MM.1S (cell line): ENCODE measurements at places on chromosomes 13 and 19.

GRCh38 chr13:100596516-100596915 lies 7.9 kb upstream of the GGACT start:
- no peak for DNase-seq

DNA sequence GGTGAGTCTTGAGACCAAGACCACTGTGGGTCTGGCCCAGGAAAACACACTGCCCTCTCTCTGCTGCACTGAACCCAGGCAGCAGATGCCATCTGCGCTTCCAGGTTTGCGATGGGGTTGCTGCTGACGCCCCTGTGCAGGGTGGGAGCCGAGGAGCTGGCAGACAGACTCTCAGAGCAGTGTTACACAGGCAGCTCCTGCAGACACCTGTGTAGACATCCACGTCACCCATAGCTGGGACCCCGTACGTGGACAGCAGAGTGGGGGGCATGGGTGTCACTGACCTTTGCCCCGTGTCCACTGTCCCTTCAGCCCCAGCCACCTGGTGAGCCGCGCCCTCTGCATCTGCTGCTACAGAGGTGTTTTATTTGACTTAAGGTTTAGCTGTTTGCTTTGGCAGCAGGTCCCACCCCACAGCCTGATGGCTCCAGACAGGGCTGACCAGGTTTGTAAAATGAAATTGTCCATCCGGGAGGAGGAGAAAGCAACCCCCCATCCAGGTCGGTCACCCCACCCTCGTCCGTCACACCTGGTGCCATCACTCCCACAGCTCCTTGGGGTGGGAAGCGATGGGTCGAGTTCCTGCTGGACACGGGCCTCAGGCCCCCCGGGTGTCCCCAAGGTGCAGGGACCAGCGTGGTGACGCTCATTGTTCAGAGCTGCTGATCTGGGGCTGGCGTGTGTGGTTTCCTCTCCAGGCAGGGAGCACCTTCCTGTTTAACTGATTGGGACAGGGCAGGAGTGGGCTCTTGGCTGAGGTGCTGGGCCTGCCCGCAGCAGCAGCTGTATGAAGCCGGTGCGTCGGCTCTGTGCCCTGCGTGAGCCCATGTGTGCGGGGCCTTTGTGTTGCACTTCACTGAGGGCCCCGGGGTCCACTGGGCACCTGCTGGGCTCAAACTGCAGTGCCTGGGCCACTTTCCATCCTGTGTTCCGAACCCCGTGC lies 28.4 kb downstream of the MCF2L start:
- DNase-seq, result no peak

GRCh38 chr13:78981913-78982312 lies 323.0 kb upstream of the OBI1 start:
- DNase-seq, result no peak

GRCh38 chr13:44837250-44837649 lies 152.0 kb downstream of the NUFIP1 start:
- DNase-seq, result no peak
